Stimulated activated CD8-positive, alpha-beta memory T cell treated with anti-CD3 and anti-CD28 coated beads, Interleukin-2, amount 100 ng/mL, for 1 hour (primary cell): ENCODE measurements at places on chromosomes 6 and 20.

DNA sequence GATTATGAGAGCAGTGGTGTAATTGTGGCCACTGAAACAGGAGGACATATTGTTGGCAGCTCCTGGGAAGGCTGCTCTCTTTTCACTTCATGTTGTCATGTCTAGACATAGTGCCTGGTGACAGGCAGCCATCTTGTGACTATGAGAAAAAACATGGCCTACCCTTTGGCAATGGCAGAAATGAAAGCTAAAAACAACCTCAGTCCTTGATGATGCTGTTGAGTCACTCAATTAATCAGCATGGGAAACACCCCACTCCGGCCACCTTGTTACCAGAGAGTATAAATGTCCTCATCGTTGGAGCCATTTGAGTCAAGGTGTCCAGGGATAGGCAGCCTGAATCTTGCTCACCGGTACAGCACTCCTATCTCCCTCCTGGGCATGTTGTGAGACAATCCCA, 31.2 kb upstream of the HMGA1 start:
- DNase-seq: no peak

DNA sequence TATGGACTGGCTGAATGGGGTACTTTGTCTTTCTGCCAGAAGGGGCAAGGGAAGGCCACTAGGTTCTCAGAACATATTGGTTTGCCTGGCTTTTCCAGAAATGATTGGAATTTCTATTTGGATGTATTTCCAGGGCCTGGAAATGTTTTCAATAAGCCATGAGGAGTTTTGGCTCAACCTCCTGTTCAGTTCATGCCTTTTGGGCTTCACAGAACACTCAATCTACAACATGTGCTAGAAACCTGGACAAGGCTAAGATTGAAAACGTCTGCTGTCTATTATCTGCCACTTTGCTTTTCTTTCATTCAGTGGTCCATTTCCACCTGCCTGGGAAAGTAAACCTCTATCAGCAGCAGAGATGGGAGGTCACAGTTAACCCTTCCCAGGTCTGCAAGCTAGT, 793.4 kb downstream of the TENT5A start:
- DNase-seq: no peak

- DNase-seq: no peak
Measured at GRCh38 chr20:13898012-13898612, 92.3 kb downstream of the SEL1L2 start.

GRCh38 chr6:87473419-87473903, 687 bp downstream of the SLC35A1 start:
- DNase-seq: no peak

GRCh38 chr6:106490030-106490429, 129.5 kb downstream of the CRYBG1 start:
- no peak for DNase-seq

- no peak for DNase-seq
Measured at GRCh38 chr6:111653979-111654378, 48.3 kb upstream of the TRAF3IP2 start.

DNA sequence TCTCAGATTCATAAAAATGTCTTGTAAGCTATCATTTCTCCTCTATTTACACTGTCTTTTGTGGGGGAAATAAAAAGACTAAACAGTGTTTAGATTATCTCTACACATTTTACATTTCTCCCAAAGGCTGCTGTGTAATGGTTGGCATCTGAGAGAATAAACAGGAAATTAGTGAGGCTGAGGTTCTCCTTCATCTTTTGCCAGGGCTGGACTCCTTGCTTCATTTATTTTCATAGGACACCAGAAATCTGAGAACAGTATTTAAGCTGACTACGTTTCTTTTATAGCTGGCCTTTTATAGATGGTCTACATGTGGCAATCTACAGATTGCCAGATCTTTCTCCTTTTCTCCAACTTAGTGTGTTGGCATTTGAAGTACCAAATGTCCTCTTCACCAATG, 41.5 kb downstream of the PLCB4 start:
- no peak for DNase-seq

GRCh38 chr20:6480328-6481200, 286.9 kb upstream of the BMP2 start:
- DNase-seq: no peak

- DNase-seq: no peak
Measured at GRCh38 chr6:107809966-107810365, 14.1 kb downstream of the SCML4 start.

GRCh38 chr6:150177259-150177951, 34.6 kb downstream of the PPP1R14C start:
- no peak for DNase-seq

DNA sequence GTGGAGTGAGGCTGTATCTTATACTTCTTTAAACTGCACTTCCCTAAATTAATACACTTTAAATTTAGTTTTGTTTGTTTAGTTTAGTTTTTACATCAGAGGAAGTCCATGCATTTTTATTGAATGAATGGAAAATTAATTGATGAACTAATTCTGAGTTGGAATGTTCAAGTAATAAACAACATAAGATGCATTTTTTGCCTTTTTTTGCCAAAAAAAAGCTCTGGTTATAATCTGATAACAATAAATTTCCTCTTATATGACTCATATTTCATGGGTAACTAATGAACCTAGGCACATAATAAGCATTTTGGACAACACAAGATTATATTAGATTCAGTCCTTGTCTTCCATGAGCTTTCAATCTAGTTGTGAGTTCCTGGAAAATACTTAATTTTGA, 323.1 kb downstream of the CENPW start:
- no peak for DNase-seq

GRCh38 chr6:149130508-149130907, 187.0 kb upstream of the TAB2 start:
- DNase-seq: no peak
